T-helper 17 cell (primary cell): ENCODE measurements at places on chromosomes 5 and 9.

DNA sequence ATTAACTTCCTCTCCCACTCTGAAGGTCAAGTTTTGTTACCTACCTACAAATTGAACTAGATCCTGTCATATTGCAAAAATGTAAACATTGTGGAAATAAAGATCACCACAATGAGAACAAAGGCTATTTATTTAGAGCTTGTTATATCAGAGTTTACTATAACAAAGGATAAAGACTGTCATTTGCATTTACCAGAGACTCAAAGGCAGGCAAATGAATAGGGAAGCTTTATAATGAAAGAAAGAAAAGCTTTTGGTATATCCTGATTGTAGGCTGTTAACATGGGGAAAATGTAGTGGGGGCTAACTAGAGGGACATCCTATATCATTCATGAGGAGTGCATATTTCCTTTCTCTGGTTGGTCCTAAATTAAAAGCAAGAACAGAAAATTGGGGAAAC lies 403.5 kb upstream of the TYRP1 start:
- DNase-seq = no peak

- DNase-seq = no peak
These were observed 199.1 kb upstream of the MPDZ start for GRCh38 chr9:13478639-13479038.

- DNase-seq = no peak
These were observed 24.1 kb downstream of the IL33 start for GRCh38 chr9:6239694-6240093.

DNA sequence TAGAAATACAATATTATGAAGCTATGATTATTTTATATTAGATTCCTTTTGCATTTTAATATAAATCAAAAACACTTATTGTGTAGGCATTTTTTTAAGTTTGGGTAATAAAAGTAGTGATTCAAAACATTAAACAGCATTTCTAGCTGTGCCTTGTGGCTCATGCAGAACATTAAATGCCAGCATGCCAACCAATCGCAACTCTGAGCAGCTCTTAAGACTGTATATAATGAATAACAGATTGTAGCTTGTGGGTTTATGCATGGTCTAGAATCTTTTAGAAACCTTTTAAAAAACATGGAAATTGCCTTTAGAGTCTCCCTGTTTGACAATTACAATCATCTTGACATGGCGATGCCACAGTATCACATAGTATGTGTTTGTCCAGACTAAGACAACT lies 903.8 kb downstream of the EFNA5 start:
- DNase-seq = no peak

DNA sequence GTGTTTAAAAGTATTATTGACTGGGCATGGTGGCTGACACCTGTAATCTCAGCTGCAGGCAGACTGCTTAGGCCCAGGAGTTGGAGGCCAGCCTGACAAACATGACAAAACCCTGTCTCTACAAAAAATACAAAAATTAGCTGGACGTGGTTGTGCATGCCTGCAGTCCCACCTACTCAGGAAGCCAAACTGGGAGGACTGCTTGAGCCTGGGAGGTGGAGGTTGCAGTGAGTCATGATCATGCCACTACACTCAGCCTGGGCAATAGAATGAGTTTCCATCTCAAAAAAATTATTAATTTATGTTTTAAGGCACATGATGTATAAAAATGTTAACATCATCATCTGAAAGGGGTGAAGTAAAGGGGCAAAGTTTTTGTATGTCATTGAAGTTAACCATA lies 49.7 kb upstream of the FNIP1 start:
- no peak for DNase-seq

DNA sequence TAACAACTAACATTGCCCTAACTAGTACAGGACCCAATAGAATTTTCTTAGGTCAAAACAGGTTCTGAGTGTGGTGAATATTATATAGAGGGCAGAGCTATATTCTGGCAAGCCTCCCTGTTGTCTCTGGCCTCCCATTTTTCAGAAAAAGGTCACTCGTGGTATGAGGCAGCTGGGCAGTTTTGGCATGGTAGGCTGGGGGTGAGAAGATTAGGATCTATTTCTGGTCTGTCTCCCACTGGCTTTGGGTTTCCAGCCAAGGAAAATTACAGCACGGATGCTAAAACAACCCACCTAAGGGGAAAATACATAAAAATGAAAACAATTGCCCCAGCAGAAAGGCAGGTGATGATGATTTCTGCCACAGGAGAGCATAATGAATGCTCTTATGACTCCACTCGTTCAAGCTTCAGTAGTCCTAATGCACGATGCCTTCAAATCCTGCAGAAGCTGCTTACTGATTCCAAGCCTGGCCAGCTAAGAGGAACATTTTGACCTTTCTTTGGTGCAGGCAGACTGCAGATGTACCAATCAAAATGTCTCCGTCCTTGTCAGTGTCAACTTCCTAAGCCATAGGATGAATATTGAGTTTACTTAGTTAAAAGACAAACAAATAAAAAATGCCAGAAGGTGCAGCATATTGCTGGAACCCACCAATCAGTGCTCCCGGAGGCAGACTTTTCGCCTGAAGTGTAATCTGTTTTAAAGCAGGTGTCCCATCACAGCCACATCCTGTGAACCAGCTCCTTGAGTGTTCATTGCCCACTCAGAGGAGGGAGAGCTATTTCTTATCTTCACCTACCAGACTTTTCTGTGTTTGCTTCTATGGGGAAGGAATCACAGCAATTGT lies 435.4 kb downstream of the ZSWIM6 start:
- no peak for DNase-seq

GRCh38 chr9:122058709-122059108 lies 34.4 kb downstream of the TTLL11 start:
- no peak for DNase-seq

DNA sequence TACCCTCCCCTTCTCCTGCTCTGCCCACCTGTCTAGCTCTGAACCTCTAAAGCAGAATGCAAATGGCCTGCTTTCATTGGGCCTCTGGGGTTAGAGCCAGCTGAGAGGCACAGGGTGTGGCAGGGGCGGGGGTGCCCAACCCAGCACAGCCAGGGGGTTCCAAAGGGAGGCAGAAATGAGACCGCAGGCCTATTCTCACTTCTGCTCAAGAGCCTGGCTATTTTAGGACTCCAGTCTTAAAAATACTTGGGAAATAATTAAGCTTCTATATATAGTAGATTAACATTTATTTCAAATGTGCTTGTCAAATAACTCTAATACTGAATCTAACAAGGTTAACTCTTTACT lies 5.7 kb downstream of the QSOX2 start:
- no peak for DNase-seq

- DNase-seq = no peak
These were observed 83.4 kb downstream of the SH3PXD2B start for GRCh38 chr5:172370648-172371545.

DNA sequence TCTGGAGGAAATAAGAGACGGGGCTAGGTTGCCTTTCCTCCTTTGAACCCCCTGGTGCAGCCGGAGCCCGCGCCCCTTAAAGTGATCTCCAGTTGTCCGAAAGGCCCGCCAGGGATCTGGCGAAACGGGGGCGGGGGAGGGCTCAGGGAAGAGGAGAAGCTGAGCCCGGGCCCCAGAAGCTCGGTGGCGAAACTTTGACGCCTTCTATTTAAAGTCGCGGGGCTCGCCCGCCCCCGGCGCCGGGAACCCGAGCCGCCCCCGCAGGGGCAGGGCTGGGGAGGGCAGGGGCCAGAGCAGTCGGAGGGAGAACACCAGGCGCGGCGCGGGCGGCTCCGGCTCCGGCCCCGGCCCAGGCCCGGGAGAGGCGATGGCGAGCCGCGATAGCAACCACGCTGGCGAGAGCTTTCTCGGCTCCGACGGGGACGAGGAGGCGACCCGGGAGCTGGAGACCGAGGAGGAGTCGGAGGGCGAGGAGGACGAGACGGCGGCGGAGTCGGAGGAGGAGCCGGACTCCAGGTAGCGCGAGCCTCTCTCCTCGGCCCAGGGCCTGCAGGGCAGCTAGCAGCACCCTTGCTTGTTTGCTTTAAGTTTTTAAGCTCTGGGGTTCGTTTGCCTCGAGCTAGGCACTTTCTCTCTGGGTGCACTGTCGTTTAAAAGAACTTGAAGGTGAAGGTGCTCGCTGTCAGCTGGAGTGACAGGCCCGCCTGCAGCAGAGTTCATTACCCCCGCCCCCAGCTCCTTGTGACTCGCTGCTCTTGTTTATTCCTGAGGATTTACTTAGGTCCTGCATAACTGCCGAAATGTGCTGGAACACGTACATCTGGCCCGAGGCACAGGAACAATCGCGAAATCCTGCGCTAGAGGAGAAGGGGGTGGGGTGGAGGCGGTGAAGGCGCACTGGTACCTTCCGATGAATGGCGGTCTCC lies at the start of gene CMYA5:
Gene CMYA5 (plus strand): TSS at position 296 of the 926 bp plus-strand sequence. CDS start 72 bp downstream, at position 368.
- no peak for DNase-seq

DNA sequence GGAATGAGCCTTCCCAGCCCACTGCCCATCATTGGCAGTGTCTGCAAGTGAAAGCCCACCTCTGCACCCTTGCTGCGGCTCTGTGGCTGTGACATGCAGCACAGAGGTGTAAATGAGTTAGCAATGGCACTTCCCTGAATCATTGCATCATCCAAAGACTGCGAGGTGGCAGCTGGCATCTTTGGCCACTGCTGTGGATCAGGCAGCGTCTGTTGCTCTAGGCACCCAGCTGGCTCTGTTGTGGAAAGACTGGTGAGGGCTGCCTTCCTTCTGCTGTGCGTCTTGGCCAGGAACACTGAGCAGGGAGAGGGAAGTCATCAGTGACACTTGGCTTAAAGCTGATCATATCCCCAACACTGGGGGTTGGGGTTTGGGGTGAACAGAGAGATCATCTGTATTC lies 64.5 kb downstream of the MFAP3 start:
- no peak for DNase-seq

- no peak for DNase-seq
These were observed 28.4 kb downstream of the SV2C start for GRCh38 chr5:76111477-76112174.

DNA sequence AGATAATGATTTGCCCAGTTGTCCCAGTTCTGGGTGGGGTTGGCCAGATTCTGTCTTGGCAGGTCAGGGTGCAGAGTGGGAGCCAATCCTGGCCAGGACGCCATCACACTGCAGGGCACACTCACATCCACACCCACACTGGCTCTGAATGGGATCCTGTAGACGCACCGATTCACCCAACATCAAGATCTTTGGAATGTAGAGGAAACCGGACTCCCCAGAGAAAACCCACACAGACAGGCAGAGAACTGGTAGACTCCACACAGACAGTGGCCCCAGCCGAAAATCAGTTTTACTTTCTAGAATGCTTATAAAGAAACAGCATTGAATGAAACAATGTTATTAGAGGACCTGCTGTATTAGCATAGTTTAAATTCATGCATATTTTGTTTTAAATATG lies 343.1 kb upstream of the DAB2 start:
- no peak for DNase-seq

GRCh38 chr9:79289856-79290255 lies 281.9 kb upstream of the TLE4 start:
- DNase-seq = no peak

- DNase-seq = no peak
These were observed 127.5 kb downstream of the RFK start for GRCh38 chr9:76266649-76267283.

GRCh38 chr9:128635266-128636023 lies 21.2 kb downstream of the DYNC2I2 start:
- no peak for DNase-seq

DNA sequence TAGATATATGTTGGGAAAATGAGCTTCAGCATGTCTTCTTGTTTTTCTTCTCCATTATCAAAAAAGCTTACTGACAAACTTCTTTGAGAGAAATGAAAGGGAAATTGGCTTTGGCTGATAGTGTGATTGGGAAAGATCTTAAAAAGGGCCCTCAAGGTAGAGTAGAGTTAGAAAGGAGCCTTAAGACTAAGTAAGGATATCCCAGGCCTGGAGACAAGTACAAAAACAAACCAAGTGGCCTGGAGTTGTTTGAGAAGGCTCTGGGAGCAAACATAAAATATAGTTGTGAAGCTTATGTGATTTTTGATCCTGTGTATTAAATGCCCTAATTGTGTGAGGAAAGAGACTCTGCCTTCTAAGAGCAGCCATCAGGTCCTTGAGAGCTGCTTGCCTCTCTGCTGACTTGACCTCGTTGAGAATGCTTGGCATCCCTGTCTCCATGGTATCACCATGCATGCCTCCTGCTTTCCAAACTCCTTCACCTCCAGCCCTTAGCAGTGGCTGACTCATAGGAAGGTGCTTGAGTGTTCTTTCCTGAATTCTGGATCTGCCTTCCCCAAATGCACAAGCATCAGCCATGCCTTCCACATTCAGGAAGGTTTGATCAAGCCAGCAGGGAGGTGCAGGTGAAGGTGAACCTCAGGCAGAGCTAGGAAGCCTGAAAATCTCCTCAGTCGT lies 78.9 kb downstream of the SMARCA2 start:
- DNase-seq = no peak

- no peak for DNase-seq
These were observed 17.8 kb downstream of the BICD2 start for GRCh38 chr9:92746567-92747458.

- no peak for DNase-seq
These were observed 238.4 kb downstream of the AP3B1 start for GRCh38 chr5:78056053-78056452.

GRCh38 chr5:41270423-41271251 lies 57.3 kb upstream of the C6 start:
- no peak for DNase-seq

- DNase-seq = no peak
These were observed 34.2 kb downstream of the CORO2A start for GRCh38 chr9:98158071-98158831.

DNA sequence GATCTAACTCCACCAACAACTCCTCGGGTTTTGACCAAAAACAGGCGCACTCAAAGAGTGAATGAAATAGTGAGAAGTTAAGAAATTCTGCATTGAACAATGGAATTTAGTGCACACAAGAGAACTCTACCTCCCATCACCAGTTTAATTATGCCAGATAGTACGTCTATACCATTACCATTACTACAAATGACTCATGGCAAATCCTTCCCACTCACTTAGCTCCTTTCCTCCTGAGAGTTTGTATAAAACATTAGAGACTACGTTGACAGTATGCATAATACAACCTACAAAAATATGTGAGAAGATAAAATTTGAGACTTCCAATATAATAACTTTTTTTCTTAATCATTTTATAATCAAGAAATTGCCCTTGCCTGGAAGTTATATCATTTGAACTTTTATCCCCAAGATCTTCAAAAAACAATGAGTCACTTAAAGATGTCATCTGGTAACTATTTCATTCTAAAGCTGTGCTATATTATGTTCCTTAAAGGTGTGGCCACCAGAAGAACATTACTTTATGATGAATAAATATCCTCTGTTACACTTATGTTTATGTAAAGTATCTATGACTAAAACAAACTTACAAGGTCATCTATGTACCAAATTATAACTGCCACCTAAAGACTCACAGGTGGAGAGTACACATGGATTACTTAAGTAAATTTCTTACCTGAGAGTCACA lies 297.9 kb upstream of the PTGER4 start:
- no peak for DNase-seq

GRCh38 chr5:115428676-115429075 lies 115.9 kb downstream of the FEM1C start:
- DNase-seq = no peak

- DNase-seq = no peak
These were observed 51.2 kb downstream of the TARS1 start for GRCh38 chr5:33491941-33492340.
